ENCODE measurements at places on chromosomes 1 and 21. TPM values are rescaled to one million over a fixed set of nuclear protein-coding genes. Genes with fewer than 3 reads are reported as not detected.
A peak's percentile ranks its signal among the peaks of the same experiment; 100 is the strongest.

GRCh38 chr1:228219245-228219961 is 11.6 kb downstream of the OBSCN start:
- no peaks in the 10 kb centered on the region for H3K4me1 ChIP-seq
- no peaks in the 10 kb centered on the region for H3K27me3 ChIP-seq
- H3K27ac ChIP-seq = no peak overlapping the region
- no peaks in the 10 kb centered on the region for H3K36me3 ChIP-seq
- H3K4me3 ChIP-seq = no peak overlapping the region
- DNase-seq = no peak

GRCh38 chr1:199113265-199113869 is 474.5 kb downstream of the PTPRC start:
- H3K36me3 ChIP-seq = no peaks in the 10 kb centered on the region
- H3K4me3 ChIP-seq = no peak overlapping the region
- H3K27me3 ChIP-seq = no peaks in the 10 kb centered on the region
- H3K4me1 ChIP-seq = no peaks in the 10 kb centered on the region
- no peak overlapping the region for H3K27ac ChIP-seq

The PFDN2 gene
- 63.8 TPM for polyA plus RNA-seq

The PCBP3 gene
- 1.7 TPM for polyA plus RNA-seq

- H3K36me3 ChIP-seq = no peaks in the 10 kb centered on the region
- peaks cover 48% of the 10 kb centered on the region for H3K4me1 ChIP-seq
- H3K27me3 ChIP-seq = no peaks in the 10 kb centered on the region
- DNase-seq = no peak
These were observed 20.2 kb downstream of the NFYC start for GRCh38 chr1:40711465-40712404.

DNA sequence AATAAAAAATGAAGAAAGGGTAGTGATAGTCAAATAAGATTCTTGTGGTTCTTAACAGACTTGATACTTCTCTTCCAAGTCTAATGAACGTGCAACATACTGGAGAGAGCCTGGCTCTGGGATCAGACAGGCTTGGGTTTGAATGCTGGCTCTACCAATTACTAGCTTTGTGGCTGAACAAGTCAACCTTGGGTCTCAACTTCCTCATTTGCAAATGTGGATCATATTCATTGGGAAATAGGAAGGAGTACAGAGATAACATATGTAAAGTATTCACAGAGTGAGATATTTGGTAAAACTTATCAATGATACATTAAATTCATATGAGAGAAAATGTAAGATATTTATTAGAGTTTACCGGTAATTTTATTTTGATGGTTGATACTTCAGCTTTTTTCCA is 2.0 kb downstream of the EDEM3 start:
- H3K27me3 ChIP-seq = no peaks in the 10 kb centered on the region
- no peak overlapping the region for H3K27ac ChIP-seq
- peaks cover 41% of the 10 kb centered on the region for H3K4me1 ChIP-seq
- no peak for DNase-seq
- H3K36me3 ChIP-seq = no peaks in the 10 kb centered on the region

DNA sequence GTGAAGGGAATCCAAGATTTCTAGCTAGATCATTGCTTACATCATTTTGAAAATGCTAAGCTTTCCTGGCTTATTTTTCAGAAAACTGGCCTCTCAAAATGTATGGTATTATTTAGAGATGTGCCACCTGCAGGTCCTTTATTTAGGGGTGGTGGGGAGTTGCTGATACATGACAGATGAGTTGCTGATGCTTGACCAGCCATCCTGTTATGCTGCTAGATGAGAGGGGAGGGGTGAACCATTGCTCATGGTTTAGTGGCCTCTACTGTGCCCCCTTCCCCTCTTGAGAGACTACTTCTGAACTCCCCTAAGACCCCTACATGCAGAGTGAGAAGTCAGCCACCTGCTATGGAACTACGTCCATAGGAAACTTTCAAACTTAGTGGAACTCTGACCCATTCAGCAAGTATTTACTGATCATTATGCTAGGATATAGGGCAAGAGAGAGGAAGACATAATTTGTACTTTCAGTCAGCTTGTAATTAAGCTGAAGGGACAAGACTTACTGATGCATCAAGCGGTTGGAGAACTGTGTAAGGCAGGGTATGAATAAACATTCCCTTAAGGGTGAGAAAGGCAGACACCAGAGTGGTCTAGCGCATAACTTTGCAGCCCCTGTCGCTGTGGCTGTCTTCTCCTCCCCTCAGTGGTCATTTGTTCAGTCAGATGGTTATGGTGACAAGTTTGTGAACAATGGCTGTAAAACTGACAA is 34.6 kb downstream of the SLAMF6 start:
- H3K36me3 ChIP-seq = no peaks in the 10 kb centered on the region
- no peak for DNase-seq
- no peak overlapping the region for H3K4me3 ChIP-seq
- H3K27ac ChIP-seq = no peak overlapping the region

DNA sequence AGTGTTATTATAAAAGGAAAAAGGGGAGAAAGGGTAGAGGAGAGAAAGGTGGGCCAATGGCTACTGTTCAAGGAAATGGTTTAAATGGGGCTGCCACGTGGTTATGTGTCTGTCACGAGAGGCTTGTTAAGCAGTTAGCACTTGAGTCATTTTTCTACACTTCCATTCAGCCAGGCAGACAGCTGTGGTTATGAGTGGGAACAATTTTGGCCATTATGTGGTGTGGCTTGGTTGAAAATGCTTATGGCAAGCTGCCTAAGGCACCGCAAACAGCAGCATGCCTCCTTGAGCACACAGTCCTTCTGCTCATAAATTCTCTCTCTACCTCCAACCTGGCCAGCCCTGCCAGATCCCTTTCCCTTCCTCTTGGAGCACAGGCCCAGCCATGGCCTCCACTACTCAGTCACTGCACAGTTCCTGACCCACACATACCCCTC is 3.2 kb upstream of the SRM start:
- H3K27ac ChIP-seq = no peak overlapping the region
- DNase-seq = no peak
- no peaks in the 10 kb centered on the region for H3K36me3 ChIP-seq
- H3K4me1 ChIP-seq = no peaks in the 10 kb centered on the region
- H3K27me3 ChIP-seq = no peaks in the 10 kb centered on the region

DNA sequence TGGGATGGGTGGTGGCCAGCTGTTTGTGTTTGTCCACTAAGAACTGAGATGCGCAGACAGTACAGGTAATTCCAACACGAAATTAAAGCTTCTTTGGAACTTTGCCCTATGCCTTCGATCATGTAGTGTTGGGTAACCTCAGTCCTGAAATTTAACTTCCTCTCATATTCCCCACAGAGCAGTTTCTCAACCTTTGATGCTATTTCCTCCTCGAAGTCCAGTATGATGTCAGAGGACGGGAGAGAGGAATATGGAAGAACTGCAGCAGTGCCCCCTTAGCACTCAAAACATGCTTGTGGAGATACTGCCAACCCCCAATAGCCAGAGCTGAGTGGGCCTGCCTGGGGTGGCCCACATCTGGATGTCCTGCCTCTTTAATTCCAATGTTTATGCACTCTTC is 3.6 kb downstream of the LPAR3 start:
- no peaks in the 10 kb centered on the region for H3K36me3 ChIP-seq
- no peak for DNase-seq
- H3K27me3 ChIP-seq = no peaks in the 10 kb centered on the region
- no peak overlapping the region for H3K4me3 ChIP-seq
- no peak overlapping the region for H3K27ac ChIP-seq
- no peaks in the 10 kb centered on the region for H3K4me1 ChIP-seq

DNA sequence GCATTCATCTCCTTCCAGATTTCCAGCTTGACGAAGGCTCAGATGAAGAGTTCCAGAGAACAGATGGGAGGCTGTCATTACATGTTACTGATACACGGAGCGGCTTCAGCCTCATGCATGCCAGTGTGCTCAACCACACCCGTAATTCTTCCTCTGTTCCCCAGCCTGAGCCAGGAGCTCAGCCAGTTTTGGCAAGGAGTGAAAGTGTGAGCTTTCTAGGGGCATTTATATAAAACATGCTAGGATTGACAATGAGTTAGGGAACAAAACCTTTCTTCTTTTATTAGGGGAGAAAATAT is 290.4 kb upstream of the PLXNA2 start:
- H3K27ac ChIP-seq = no peak overlapping the region
- no peak for DNase-seq
- no peaks in the 10 kb centered on the region for H3K36me3 ChIP-seq
- no peaks in the 10 kb centered on the region for H3K27me3 ChIP-seq
- no peak overlapping the region for H3K4me3 ChIP-seq

DNA sequence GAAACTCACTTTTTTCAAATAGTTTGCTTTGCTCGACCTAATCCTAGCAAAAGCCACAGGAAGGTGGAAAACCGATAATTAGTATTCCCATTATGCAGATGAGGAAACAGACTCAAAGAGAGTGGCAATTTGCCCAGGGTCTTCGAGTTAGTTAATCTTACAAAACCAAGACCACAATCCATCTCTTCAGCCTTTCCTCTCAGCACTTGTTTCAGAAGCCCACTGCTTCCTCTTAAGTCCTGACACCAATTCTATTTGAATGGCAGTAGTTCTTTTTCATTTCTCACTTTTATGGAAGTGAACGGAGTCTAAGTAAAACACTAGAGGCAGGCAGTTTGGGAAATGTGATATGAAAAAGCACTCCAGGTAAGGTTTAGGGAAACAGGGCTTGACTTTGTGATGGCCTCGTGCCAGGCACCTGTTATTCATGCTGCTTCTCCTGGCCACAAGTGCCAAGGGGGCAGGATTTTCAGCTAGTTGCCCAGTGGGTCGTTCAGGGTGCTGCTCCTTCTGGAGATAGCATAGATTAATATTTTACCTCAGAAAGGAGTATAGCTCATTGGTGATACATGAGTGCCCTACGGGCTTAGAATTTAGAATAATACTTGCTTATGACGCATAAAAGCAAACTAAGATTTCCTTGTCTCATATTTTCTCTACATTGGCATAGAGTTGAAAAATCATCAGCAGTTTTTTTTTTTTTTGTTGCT is 76.6 kb upstream of the NRIP1 start:
- H3K4me1 ChIP-seq = peaks cover 39% of the 10 kb centered on the region
- peak overlapping the region; percentile 19 for H3K4me3 ChIP-seq
- peak; percentile 91 for DNase-seq
- peak overlapping the region; percentile 70 for H3K27ac ChIP-seq

The FLVCR1 gene
- 2.2 TPM for polyA plus RNA-seq

GRCh38 chr1:2967881-2968280 is 53.4 kb upstream of the ACTRT2 start:
- H3K36me3 ChIP-seq = no peaks in the 10 kb centered on the region
- peak; percentile 45 for DNase-seq
- H3K27me3 ChIP-seq = no peaks in the 10 kb centered on the region
- peak overlapping the region; percentile 70 for H3K27ac ChIP-seq
- peaks cover 7% of the 10 kb centered on the region for H3K4me1 ChIP-seq

DNA sequence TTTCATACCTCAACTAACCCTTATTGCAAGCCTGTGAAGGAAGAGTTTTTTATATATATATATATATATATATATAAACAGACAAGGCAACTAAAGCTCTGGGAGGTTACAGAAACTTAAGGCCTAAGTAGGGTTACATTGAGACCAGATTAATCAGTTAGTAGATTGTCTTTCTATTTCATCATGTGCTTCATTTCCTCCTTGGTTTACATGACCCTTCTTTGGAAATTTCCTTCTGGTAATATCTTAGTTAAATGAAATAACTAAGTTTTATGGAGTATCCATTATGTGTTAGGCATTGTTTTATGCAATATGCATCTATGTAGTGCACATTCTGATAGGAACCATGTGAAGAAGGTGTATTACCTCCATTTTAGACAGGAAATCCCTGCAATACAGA is 112.7 kb downstream of the FGGY start:
- no peak overlapping the region for H3K27ac ChIP-seq
- H3K36me3 ChIP-seq = no peaks in the 10 kb centered on the region
- no peaks in the 10 kb centered on the region for H3K4me1 ChIP-seq
- DNase-seq = no peak

The KRTAP7-1 gene
- not detected for polyA plus RNA-seq

The HCRTR1 gene
- polyA plus RNA-seq = 0.52 TPM

DNA sequence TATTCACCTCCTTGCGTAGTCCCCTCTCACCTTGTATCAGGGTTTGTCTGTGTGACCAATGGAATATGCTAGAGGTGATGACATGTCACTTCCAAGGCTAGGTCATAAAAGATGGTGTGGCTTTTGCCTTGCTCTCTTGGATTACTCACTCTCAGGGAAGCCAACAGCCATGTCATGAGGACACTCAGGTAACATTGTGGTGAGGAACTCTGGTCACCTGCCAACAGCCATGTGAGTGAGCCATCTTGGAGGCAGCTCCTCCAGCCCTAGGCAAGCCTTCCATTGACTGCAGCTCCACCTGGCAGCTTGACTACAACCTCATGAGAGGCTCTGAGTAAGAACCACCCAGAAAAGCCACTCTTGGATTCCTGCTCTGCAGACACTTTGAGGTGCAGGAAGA is 11.0 kb upstream of the HEYL start:
- no peaks in the 10 kb centered on the region for H3K27me3 ChIP-seq
- no peaks in the 10 kb centered on the region for H3K36me3 ChIP-seq

DNA sequence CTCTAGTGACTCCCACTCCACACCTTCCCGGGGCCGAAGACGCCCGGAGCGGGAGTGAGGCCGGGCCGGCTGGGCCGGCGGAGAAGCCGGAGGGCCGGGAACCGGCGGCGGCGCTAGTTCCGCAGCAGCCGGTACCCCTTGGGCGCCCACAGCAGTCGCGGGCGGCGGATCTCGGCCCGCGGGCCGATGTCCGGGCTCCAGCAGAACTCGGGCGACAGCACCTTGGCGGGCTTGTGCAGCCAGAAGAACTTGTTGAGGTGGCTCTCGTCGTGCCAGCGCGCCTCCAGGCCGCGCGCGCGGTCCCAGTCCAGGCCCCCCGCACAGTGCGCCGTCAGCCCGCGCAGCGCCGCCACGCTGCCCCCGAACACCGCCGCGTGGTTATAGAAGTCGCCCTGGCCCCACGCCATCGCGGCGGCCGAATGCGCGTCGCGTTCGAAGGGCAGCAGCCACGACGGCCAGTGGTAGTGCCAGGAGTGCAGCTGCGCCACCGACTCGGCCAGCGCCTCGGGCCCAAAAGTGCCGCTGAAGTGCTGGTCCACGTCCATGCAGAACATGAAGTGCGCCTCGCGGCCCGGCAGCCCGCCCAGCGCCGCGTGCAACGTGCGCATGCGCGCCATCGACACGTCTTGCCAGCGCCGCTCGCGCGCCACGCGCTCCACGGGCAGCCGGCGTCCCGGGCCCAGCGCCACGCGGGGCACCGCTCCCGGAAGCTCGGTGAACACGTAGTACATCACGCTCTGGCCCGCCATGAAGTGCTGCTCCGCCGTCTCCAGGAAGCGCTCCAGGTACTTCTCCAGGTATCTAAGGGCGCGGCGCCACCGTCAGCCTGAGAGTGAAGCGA is 14.0 kb downstream of the A3GALT2 start:
- H3K36me3 ChIP-seq = no peaks in the 10 kb centered on the region
- no peaks in the 10 kb centered on the region for H3K27me3 ChIP-seq
- no peaks in the 10 kb centered on the region for H3K4me1 ChIP-seq

GRCh38 chr1:77533660-77534305 is 148.7 kb downstream of the ZZZ3 start:
- H3K27ac ChIP-seq = no peak overlapping the region
- H3K27me3 ChIP-seq = no peaks in the 10 kb centered on the region
- H3K4me3 ChIP-seq = no peak overlapping the region
- H3K36me3 ChIP-seq = no peaks in the 10 kb centered on the region

The SAMD11 gene
- 7.6 TPM for polyA plus RNA-seq

- peaks cover 7% of the 10 kb centered on the region for H3K4me1 ChIP-seq
- DNase-seq = no peak
- H3K36me3 ChIP-seq = no peaks in the 10 kb centered on the region
- H3K27me3 ChIP-seq = no peaks in the 10 kb centered on the region
- no peak overlapping the region for H3K27ac ChIP-seq
These were observed 56.9 kb downstream of the KLHDC7A start for GRCh38 chr1:18537386-18538306.
